Umbilical cord (tissue), 2 donors: ENCODE measurements at places on chromosomes 7 and 10. TPM values are rescaled to one million over a fixed set of nuclear protein-coding genes. Genes with fewer than 3 reads are reported as not detected.

DNA sequence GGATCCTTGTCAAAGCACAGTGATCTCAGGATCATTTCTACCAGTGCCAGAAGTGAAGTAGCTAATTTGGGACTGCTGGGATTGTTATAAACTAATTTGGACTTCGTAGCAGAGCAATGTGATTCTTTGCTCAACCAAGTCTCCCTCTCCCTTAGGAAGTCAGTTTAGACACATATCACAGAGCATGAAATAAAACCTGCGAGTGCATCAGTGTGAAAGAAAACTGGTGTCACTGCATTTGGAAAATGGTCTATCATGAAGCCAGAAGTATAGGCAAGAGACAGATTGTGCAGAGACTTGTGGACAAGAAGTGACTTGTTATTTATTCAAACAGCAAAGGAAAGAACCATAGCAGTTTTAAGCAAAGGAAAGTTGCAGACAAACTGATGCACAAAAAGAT, 560.5 kb upstream of the NRG3 start:
- DNase-seq: no peak

DNA sequence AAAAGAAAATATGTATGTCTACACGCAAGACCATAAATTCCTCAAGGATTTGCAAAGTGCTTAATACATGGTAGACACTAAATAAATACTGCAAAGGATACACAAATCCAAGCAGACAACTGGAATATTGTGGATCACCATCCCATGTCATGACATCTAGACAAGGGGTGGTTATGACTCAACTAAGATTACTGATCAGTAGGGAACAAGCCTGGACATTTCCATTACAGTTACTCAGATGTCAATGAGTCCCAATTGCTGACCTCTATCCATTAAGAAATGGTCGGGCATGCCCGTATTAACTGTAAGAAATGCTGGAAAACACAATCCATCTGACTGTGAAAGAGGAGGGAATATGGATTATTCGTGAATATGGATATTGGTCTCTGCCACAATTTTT, 27.6 kb upstream of the RUFY2 start:
- no peak for DNase-seq

DNA sequence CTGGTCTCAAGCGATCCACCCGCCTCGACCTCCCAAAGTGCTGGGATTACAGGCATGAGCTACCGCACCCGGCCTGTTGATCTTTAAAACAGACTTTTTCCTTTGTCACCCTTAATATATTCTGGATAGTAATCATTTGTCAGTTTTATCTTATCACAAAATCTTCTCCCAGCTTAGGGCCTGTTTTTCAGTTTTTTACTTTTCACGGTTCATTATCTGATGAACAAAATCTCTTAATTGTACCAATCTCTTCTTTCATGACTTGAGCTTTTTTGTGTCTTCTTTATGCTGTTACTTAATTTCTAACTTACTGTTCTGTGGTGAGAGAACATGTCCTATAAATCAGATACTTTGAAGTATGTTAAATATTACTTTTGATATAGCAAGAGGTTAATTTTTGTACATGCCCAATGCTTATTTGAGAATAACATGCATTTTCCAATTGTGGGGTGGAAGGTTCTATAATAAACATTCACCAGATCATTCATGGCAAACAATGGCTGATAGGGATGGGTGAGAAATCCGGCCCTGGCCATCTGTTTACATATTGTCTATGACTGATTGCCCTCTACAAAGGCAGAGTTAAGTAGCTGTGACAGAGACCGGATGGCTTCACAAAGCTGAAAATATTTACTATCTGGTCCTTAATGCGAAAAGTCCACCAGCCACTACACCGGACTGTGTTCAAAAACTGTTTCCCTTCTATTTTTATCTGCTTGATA, 5.3 kb downstream of the PAPOLB start:
- DNase-seq: no peak

DNA sequence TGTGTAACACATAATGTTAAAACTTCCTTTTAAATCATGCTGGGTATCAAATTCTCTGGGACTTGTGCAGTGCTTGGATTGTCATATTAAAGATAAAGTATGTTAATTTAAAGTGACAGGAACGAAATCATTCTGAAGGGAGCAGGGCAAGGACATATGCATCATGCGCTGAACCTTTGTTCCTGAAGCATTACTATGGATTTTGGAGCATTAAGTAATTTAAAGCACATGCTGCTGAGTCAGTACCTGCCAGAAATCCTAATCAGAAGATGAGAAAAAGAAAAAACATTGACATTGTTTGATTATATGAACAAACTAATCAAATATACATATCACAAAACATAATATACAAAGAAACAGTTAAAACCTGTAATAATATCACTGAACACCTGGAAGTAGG, 101.4 kb downstream of the MICU1 start:
- DNase-seq: no peak

Gene TUBAL3
- not detected for total RNA-seq

GRCh38 chr10:117621795-117622420, 79.4 kb downstream of the EMX2 start:
- DNase-seq: no peak

Gene PNLIPRP1
- 2.9 TPM for total RNA-seq

- peak; percentile 89 for DNase-seq
These were observed 170.8 kb upstream of the HABP2 start for GRCh38 chr10:113381981-113382509.

Gene HMX2
- not detected for total RNA-seq

Gene SAMD9
- 24.6 TPM for total RNA-seq

- no peak for DNase-seq
These were observed 58.5 kb upstream of the IGFBP3 start for GRCh38 chr7:45979275-45980180.

DNA sequence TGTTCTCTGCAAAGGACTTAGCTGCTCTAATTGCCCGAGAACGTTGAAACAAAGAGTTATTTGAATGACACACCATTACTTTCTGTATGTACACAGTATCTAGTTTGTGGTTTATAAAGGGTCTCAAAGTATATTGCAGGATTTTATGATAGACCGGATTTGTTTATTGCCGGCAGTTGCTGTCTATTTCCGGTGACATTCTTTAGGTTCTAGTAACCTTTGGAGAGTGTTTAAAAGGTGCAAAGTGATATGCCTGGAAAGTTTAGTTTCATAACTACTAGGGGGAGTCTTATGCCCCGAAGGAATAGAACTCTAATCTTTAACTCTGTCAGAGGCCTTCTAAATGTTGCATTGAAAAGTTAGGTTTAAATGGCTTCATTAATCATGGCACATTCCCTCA, 63.8 kb downstream of the PAPSS2 start:
- no peak for DNase-seq

DNA sequence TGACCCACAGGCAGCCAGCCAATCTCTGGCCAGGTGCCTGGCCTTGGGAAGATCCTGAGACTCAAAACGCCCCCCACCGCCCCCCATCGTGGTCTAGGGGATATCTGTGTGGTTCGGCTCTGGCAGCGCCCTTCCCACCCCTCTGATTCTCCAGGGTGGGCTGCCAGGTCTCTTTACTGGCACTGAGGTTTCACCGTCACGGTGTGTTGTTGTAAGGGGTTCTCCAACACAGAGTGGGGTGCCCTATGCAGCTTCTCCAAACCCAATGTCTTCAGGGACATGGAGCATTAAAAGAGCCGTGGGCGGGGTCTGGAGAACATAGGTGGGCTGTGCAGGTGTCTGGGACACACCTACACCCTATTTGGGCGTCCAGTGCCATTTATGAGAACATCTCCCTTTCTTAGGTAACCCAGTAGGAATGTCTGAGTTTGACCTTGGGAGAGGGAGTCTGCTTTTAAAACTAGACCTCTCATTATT, 1.5 kb downstream of the MAFK start:
- peak; percentile 23 for DNase-seq

DNA sequence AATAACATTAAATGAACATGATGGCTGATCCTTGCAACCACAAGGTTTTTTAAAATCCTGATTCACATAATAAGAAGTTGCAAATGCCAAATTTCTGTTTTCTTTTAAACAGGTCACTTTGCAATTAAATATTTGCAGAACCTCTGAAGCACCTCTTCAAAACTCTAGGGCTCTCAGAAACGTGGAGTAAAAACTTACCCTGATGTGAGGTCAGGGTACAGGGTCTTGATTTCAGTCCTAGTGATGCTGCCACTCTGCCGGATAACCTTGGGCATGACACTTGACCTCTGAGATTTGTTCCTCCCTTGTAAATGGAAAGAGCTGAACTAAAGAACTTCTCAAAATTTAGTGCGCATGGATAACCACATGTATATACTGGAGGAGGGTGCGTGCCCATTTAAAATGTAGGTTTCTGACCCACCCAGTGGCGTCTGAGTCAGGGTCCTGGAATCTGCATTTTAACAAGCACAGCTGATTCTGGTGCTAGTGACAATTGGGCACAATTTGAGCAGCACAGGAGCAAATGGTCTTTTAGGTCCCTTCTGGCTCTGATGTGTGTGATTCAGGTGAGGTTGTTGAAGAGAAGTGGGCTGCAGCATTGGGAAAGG, 35.5 kb upstream of the TNPO3 start:
- DNase-seq: no peak

DNA sequence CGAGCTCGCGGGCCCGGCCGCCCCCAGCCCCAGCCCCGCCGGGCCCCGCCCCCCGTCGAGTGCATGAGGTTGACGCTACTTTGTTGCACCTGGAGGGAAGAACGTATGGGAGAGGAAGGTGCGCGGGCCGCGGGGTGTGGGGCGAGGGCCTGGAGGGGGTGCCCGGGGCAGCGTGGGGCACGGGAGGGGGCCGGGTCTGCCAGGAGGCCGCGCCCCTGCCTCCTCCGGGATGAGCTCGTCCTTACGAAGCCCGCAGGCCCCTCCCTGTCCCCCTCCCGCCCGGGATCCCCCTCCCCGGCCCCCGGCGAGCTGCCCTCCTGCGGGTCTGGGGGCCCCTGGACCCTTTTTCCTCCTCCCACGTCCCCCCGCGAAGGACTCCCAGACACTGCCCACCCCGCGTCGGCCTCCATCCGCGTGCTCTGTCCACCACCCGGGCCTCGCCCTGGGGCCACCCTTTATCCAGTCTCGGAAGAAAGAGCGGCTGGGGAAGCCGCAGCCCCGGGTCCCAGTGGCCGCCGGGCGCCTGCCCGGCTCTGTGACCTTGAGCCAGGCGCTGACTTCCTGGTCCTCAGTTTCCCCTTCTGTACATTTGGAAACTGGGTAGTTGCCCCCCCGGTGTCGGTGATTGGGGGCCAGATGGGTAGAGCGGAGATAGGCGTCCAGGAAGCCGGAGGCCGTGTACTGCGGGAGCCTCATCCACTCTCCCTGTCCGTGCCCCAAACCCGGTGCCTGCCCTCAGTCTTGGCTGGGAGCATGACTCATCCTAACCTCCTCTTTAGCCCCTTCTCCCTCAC, 521 bp downstream of the LIMK1 start:
- peak; percentile 79 for DNase-seq

Gene RBP3
- 2.2 TPM for total RNA-seq

GRCh38 chr7:151340794-151341356, 737 bp upstream of the NUB1 start:
- DNase-seq: no peak

DNA sequence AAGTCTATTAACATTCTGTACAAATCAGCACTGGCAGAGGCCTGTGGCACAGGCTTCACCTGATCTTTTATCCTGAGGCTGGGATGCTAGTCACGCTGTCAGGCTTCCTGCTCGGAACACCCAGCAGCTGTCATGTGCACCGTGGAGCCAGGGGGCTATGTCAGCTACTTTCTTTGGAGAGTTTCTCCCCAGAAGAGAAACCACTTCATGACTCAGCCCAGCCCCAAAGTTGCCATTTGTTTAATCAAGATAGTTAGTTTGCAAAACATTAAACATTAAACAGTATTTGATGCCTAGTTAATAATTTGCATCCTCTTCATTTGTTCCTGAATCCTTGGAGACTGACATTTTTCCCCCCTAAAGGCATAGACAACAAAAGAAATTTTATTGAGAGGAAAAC, at the start of gene HABP2:
TSS of gene HABP2 (plus strand) at position 353 of the 400 bp plus-strand sequence. CDS start 69 bp downstream, outside the sequence.
- no peak for DNase-seq

DNA sequence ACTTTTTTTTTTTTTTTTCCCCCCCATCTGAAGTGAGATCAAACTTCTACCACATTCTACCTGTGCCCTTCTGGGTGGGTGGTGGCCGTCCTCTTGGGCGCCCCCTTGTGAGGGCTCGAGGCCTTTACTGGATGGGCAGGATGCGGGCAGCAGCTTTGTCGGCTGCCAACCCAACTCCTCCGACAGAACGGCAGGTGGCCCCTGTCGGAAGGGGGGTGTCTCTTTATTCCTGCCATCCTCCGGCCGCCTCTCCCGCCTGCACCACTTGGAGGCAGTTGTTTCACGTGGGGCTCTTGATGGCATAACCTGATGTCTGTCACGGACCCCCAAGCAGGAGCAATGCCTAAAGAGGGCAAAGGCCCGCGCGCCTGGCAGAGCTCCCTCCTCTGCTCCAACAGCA, 31.0 kb downstream of the AMZ1 start:
- DNase-seq: no peak

Gene PTPRZ1
- 64.0 TPM for total RNA-seq

- DNase-seq: no peak
These were observed 497.4 kb upstream of the PODXL start for GRCh38 chr7:132053871-132054270.

GRCh38 chr7:42104231-42104630, 132.8 kb downstream of the GLI3 start:
- no peak for DNase-seq

- DNase-seq: peak; percentile 73
These were observed 26.5 kb upstream of the C10orf71 start for GRCh38 chr10:49272251-49273081.

Gene OR6V1
- 1.7 TPM for total RNA-seq

Gene SVIL
- total RNA-seq: 122 TPM

- DNase-seq: no peak
These were observed 155.6 kb upstream of the YAE1 start for GRCh38 chr7:39410582-39410981.

DNA sequence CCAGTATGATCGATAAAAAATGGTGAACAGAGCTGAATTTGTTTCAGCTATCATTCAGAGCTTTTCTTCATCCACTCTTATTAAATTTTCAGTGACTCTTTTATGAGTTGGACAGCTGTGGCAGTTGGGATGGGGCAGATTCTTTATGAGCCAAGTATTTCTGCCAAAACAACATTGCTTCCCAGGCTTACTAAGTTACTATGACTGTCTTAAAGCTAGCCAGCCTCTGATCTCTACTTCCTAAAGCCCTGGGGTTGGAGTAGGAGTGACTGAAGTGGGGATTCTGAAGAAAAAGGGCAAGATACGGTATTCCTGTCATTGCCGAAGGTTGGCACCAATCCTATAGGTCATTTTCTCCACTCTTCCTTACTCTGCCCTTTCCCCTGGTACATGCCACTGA, 12.7 kb downstream of the RPP30 start:
- DNase-seq: no peak

DNA sequence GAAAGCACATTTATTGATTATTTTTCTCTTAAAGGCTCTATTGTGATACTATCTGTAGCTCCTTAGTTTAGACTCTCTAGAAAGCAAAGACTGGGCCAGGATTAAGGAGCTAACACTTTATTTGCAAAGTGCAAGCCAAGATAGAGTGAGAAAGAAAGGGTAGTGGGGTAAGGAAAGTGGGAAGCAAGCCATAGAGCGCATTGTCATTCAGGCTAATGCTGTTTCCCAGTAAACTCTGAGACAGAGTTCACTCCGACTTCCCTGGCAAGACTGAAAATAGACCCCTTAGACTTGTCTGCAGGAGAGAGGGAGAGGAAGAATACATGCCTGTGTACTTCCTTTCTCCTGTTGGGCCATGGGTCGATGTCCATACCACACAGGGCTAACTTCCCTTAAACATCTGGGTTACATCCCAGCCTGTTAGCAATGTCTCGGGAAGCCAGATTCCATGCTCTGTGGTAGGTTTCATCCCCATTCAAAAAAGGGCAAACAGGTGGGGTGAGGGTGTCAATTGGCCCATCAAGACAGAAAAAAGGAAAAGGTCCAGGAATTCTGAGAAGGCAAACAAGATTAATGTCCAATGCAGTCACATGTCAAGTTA, 875.8 kb upstream of the CELF2 start:
- DNase-seq: no peak
